Smooth muscle cell of the umbilical artery (primary cell): ENCODE measurements at places on chromosomes 2 and 18. TPM values are rescaled to one million over a fixed set of nuclear protein-coding genes. Genes with fewer than 3 reads are reported as not detected.

Gene LINC00305
- not detected in 2 replicates for total RNA-seq

Gene MOGAT1
- total RNA-seq: not detected in 2 replicates

Gene CTAGE1
- 0.05 TPM in 1 of 2 replicates, not detected in the other for total RNA-seq

Gene BBS5
- 4.5 and 5.5 TPM in 2 replicates for total RNA-seq

Gene CAD
- 32.1 and 72.8 TPM in 2 replicates for total RNA-seq

Gene EHBP1
- total RNA-seq: 52.3 and 109 TPM in 2 replicates

Gene ASB1
- total RNA-seq: 24.1 and 60.6 TPM in 2 replicates

Gene CHRNG
- total RNA-seq: not detected in 2 replicates

Gene VSNL1
- total RNA-seq: 0.09 TPM in 1 of 2 replicates, not detected in the other

Gene KLF11
- total RNA-seq: 2.7 and 5.2 TPM in 2 replicates

Gene POTEI
- total RNA-seq: not detected in 2 replicates

Gene MYCN
- not detected in 2 replicates for total RNA-seq

Gene HPCAL1
- total RNA-seq: 17.5 and 33.7 TPM in 2 replicates

Gene NBEAL1
- total RNA-seq: 69.1 and 75.4 TPM in 2 replicates

Gene CDCA7
- total RNA-seq: 0.89 and 8.8 TPM in 2 replicates

Gene PSMA8
- total RNA-seq: not detected in 2 replicates

Gene KIF5C
- 0.37 and 2.7 TPM in 2 replicates for total RNA-seq

Gene CSRNP3
- 2.7 and 3.9 TPM in 2 replicates for total RNA-seq
